Stimulated activated CD4-positive, alpha-beta T cell treated with anti-CD3 and anti-CD28 coated beads, Interleukin-15, amount 100 ng/mL, for 1 hour (primary cell): ENCODE measurements at places on chromosomes 7 and 10.

GRCh38 chr10:6114805-6115341 lies 26.0 kb downstream of the RBM17 start:
- no peak for DNase-seq

DNA sequence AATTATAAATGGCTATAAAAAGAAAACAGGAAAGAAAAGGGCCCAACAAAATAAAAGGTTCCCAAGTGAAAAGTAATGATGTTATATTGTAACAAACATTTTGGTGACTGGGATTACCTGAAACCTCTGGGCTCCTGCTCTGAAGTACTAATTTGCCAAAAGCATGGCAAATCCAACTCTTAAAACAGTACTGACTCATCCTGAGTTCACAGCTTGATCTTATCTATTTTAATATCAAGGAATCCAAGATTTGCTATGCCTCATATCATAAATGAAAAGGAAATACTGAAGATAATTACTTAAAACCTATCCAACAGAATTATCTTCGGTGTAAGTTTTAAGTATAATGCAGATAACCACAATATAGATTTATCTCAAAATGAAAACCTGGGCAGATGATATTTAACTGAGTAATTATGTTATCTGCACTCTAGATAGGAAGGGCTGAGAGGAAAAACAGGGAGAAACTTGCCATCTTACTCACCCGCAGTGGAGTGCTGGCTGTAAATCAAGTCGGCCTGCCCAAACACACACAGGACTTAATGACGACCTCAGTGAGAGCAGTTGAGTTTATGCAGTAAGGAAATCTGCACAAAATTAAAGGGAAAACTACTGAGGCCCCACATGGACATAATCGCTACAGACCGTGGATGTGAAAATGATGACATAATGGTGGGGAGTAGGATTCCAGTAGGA lies 48.4 kb downstream of the MPP7 start:
- no peak for DNase-seq

DNA sequence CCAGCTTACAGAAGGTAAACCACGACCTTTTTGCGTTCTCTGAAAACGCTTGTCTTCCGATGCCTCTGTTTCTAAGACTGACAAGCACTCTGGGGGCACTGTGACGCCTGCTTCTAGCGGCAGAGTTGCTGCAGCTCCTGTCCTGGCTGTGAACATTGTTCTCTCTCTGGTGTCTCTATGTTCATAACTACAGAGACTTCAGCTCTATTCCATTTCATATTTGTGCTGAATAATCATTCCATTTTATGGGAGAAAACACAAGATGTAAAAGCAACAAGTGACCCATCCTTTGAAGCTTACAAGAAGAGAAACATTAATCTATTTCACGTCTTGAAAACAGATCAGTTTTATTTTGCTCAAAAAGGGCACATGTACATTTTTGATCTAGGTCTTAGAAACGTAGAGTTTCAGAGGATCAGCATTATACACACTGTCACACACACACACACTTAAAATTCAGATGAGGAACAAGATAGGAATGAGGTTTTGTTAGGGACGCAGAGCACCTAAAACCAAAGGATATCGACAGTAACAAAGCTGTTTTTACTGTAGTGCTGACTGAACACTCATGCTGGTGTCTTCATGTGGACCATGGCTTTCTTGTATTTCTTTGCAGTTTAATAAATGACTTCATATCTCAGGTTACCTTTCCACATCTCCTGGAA lies 3.0 kb downstream of the IKZF1 start:
- DNase-seq = no peak

GRCh38 chr7:84913731-84914130 lies 273.1 kb downstream of the SEMA3D start:
- no peak for DNase-seq

GRCh38 chr10:118698421-118698820 lies 56.3 kb downstream of the CACUL1 start:
- peak; percentile 63 for DNase-seq

DNA sequence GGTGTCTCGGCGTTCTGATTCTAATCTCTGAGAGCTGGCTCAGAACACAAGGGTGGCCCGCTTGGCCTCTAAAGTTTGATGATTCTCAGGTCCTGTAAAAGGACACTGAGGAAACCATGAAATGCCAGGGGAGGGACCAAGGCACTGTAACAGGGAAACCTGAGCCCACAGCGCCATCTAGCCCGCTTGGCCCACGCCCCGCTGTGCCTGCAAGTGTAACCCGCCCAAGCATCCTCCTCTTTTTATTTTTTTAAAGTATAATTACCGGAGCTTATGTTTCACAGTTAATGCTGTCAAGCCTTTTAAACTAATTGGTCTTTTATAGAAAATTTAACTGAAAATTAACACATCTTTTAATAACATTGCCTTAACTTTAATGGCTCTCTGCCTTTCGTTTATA lies 734.7 kb downstream of the KCNMA1 start:
- no peak for DNase-seq

DNA sequence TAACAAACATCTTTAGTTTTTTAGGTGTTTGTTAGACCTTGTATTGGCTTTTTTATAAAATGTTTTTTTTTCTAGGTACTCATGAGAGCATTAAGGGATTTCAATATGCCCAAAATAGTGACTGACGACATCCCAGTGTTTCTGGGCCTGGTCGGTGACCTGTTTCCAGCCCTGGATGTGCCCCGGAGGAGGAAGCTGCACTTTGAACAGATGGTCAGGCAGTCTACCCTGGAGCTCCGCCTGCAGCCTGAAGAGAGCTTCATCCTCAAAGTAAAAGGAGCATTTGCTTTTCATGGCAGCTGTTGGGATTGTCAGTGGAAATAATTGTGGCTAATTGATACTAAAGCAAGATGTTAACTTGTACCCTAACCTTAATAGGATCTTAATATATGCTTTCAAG lies 161.5 kb downstream of the DNAH11 start:
- DNase-seq = no peak

DNA sequence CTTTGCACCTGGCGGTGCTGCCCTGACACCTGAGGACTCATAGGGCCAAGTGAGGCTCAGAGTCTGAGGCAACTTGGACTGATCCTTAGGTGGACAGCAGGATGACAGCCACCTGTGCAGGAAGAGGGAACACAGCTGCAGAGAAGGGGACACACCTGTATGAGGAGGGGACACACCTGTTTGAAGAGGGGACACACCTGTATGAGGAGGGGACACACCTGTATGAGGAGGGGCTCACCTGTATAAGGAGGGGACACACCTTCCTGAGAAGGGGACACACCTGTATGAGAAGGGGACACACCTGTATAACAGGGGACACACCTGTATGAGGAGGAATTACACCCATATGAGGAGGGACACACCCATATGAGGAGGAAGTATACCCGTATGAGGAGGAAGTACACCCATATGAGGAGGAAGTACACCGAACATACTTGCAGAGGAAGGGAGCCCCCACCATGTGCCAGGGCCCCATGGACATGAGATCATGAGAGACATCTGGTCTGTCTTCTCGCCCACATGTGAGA lies 285.9 kb downstream of the ADARB2 start:
- DNase-seq = no peak

GRCh38 chr10:110495731-110496552 lies 1.8 kb upstream of the DUSP5 start:
- peak; percentile 22 for DNase-seq

DNA sequence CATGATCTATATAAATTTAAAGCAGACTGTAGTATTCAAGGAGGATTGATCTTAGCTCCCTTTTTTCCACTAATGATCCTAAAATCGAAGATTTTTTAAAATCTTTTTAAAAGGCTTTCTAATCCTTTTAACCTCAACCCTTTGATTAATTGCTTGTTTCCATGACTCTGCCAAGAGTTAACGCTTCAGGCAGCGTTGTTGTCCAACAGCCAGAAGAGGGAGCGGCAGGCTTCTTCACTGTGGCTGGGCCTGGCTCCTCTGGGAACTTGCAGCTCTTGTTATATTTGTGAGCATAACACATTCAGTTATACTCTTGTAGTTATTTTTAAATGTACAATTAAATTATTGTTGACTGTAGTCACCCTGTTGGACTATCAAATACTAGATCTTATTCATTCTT lies 26.3 kb downstream of the CRCP start:
- no peak for DNase-seq

DNA sequence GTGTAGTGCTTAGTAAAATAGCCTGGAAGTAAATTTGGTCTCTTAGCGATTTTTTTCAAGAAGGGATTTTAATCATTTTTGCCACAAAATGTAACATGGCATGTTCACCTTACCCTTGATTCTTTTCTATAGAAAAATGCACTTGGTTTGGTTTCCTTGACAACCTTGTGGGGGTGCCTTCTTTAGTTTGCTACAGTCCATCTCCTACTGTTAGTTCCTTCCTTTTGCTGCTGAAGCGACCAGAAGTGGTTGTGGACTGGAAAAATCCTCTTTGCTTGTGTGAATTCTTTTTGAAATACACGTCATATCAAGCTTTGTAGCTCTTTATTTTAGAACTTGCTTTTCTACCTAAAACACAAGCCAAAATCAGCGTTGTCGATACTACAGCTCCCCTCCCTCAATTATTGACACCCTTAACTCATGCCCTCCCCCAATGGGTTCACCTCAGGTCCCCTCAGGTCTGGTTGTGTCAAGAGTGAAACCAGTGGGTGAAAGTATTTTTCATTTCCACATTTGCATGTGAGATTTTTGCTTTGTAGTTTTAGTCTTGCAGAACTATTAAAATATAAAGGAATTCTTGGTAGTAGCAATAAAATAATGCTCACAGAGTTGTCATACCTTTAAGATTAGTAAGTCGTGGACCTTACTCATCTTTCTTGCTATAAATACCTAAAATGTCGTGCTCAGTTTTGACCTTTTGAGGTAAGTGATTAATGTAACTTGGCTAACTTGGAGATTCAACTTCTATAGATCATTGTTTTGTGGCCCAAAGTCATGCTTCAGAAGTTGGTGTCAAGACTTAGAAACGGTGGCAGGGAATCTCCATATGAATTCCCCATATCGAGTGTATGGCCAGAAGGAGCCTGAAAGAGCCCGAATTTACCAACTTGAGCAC lies 1.5 kb downstream of the ACTR3B start:
- no peak for DNase-seq

DNA sequence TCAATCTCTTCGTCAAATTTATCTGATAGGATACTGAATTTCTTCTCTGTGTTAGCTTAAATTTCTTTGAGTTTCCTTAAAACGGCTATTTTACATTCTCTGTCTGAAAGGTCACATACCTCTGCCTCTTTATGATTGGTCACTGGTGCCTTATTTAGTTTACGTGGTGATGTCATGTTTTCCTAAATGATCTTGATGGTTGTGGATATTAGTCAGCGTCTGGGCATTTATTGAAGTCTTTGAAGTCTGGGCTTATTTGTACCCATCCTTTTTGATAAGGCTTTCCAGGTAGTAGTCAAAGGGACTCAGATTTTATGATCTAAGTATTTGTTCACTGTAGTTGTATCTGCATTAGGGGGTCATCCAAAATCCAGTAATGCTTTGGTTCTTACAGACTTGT lies 1407.5 kb upstream of the LRRTM3 start:
- no peak for DNase-seq

- no peak for DNase-seq
These were observed 1324.7 kb downstream of the GATA3 start for GRCh38 chr10:9379183-9379582.

GRCh38 chr10:28298951-28299350 lies 3.9 kb downstream of the MPP7 start:
- DNase-seq = no peak

DNA sequence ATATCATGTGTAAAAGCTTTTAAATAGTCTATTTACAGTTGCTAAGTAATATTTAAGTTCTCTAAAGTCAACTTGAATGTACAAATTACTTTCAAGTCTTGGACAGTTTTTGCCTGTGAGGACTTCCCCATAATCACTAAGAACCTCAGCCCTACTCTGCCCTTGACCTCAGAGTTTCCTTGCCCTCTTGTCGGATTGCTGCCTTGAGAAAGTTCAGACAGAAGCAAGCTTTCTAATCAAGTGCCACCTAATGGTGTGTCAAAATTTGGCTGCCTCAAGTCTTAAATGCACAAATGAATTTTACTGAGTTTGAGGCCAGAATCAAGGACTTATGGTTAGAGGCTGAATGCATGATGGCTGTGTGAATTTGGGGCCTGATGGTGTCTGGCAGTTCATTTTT lies 88.3 kb upstream of the KAT6B start:
- DNase-seq = no peak

DNA sequence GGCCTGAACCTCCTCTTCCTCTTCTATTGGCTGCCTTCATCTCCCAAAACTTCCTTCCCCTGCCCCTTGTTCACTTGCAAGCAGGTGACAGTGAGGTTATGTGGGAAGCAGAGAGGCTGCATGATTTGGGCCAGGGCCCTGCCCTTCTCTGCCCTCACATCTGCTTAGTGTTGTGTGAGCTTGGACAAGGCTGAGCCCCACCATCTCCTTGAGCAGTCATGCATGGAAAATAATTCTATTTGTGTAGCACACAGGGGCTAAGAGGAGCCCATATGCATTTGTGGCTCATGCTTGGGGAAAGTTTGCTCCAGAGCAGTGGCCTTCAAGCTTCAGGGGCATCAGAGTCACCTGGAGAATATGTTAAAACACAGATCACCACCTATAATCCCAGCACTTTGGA lies 26.8 kb upstream of the AQP1 start:
- DNase-seq = no peak

GRCh38 chr7:48052748-48053147 lies 17.4 kb downstream of the C7orf57 start:
- no peak for DNase-seq

DNA sequence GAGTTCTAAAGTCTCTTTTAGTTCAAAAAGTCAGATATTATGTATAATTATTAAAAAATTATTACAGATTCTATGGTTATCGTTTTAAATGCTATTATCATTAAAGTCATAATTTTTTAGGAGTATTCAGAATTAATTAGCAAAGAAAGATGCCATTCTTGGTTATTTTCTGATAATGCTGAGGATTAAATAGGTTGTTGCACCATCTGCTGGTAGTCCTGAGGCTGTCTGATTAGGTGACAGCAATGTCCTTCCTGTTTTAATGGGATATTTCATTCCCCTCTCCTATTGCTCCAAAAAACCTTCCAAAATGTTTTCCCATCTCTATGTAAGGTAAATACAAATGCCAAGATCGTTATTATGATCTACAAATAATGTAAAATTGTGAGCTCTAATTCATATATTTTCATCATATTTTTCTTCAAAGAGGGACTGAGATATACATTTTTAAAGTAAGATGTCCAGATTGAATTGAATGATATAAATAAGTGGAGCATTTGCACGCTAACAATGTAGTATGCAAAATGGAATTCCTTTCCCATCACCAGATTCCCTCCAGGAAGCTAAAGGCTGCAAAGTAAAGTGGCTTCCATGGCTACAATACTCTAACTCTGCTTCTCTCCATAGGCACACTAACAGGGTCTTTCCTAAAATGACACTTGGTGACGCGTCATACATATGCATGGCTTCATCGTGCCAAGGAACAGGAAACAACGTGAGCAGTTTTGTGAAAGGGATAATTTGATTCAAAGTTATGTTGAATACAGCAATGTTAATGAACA lies 58.8 kb upstream of the AKR1E2 start:
- DNase-seq = no peak
